ENCODE measurements at places on chromosomes 13 and 19. TPM values are rescaled to one million over a fixed set of nuclear protein-coding genes. Genes with fewer than 3 reads are reported as not detected.
A peak's percentile ranks its signal among the peaks of the same experiment; 100 is the strongest.

STOML3 gene
- not detected for total RNA-seq

FSD1 gene
- 8.8 TPM for total RNA-seq

SGCG gene
- total RNA-seq = 12.8 TPM

DNA sequence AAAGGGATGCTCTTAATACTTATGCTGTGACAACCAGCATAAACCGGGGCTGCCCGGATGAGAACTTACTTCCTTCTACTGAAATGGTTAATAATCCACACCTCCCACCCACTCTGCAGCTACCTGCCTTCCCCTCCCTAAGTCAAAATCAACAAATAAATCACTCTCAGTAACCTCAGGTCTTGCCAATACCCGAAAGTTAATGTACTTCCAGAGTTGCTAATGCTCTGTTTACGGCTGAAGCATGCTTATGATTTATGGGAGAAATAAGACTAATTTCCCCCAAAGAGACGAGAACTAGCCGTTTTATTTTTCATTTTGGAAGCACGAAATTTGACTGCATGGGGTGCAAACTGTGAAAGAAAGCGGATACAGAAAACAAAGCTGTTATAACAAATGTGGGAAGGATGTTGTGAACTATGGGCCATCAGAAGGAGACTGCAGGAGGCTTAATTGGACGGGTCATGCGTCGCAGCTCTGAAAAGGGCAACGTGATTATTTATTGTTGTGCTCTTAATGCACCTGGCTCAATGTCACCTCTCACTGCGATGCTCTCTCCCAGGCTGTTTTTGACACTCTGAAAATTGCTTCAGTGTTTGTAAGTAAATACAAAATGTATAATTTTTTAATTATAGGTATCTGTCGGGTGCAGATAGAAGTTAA lies 114.0 kb upstream of the SLC7A1 start:
- no peak overlapping the region for H3K4me3 ChIP-seq
- DNase-seq = no peak

DNA sequence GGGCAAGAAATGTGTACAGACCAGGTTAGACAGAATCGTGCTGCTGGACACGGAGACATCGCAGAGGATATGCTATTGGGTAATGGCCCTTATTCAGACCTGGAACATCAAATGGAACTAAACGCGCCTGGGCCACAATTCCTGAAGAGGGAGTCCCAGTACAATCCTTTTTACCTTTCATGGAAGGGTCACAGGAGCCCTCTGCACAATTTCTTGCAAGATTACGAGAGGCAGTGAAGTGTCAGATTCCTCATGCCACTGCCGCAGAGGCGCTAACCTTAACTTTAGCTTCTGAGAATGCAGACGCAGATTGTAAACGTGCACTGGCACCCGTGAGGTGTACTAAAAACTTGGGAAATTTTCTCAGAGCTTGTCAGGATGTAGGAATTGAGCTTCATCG lies 18.1 kb downstream of the CLEC4M start:
- no peaks in the 10 kb centered on the region for H3K4me1 ChIP-seq
- no peak overlapping the region for H3K27ac ChIP-seq
- H3K4me3 ChIP-seq = no peak overlapping the region
- DNase-seq = no peak

- H3K4me1 ChIP-seq = no peaks in the 10 kb centered on the region
- H3K4me3 ChIP-seq = no peak overlapping the region
- H3K36me3 ChIP-seq = no peaks in the 10 kb centered on the region
- no peak for DNase-seq
- no peaks in the 10 kb centered on the region for H3K27me3 ChIP-seq
Observed at GRCh38 chr13:91313581-91313980, 33.9 kb upstream of the MIR17HG start.

- peak overlapping the region; percentile 84 for H3K4me3 ChIP-seq
- no peaks in the 10 kb centered on the region for H3K36me3 ChIP-seq
- no peak for DNase-seq
- H3K27ac ChIP-seq = peak overlapping the region; percentile 91
Observed at GRCh38 chr19:1905863-1906375, 720 bp downstream of the ADAT3 start.

GRCh38 chr13:40813667-40814454 lies 24.4 kb downstream of the SLC25A15 start:
- no peak overlapping the region for H3K27ac ChIP-seq
- DNase-seq = no peak
- H3K4me3 ChIP-seq = no peak overlapping the region

DNA sequence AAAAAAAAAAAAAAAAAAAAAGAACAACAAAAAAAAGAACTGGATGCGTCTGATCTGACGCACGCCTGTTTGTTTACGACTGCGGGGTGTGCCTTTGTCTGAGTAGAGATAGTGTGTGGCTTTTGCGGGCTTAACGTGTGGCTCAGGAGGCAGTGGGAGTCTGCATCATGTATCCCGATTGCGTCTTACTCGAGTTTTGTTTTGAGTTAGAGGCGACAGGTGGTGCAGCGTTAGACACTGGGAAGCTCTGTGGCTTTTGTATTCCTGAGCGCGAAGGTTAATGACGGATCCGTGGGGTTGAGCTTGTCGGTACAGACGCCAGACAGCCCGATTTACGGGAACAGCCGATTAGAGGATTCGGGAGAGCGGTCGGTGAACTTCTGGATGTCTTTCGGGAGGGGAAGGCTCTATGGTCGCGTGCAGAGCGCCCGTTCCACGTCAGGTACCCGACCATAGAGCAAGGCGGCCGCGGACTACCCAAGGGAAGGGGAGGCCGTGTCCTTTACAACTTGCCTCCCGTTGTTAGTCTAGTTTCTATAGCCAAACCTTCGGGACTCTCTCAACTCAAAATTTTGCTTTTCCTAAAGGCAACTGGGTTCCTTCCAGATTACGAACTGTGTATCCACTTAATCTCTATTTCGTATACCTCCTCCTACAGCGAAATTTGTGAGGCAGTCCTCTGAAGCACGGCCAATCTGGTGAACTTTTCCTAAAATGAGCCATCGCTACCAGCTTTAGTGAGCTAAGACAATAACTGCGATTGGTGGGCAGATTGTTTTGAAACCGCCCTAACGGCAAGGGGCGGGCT lies 926 bp upstream of the HNRNPUL1 start:
- peaks cover 8% of the 10 kb centered on the region for H3K36me3 ChIP-seq
- no peaks in the 10 kb centered on the region for H3K27me3 ChIP-seq
- H3K4me1 ChIP-seq = peaks cover 43% of the 10 kb centered on the region
- H3K27ac ChIP-seq = peak overlapping the region; percentile 100
- no peak for DNase-seq

GRCh38 chr19:5865772-5866171 lies 4.6 kb downstream of the FUT5 start:
- H3K27ac ChIP-seq = no peak overlapping the region
- no peak for DNase-seq
- H3K36me3 ChIP-seq = no peaks in the 10 kb centered on the region
- peaks cover under 1% of the 10 kb centered on the region for H3K4me1 ChIP-seq
- peaks cover 13% of the 10 kb centered on the region for H3K27me3 ChIP-seq

DNA sequence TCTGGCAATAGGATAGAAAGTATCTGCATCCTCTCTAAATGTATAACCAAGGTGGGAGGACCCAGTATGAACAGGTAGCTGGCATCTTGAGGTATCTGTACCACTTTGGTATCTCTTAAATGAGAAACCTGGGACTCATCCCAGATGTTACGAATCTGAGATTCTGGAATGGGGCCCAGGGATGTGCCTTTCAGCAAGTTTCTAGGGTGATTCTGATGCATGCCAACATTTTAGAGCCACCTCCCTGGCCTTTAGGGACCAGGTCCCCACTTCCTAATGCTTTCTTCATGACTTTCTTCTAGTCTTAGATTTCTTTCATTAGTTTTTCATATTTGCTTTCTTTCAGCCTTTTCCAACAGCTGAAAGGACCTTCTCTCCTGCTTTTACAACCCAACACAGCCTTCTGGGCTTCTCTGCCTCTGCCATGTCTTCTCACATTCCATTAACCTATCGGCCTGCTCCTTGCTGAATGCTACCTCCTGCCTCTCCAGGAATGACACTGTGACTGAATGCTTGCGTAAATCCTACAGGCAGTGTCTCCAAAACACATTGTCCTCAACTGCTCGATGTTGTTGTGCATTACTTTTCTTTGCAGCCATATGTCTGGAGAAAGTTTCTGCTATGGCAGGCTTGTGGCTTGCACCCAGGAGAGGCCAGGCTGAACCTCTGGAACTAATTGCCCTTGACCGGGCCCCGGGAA lies 284.0 kb downstream of the DNAJC15 start:
- no peak for DNase-seq
- H3K36me3 ChIP-seq = no peaks in the 10 kb centered on the region
- no peak overlapping the region for H3K4me3 ChIP-seq

DNA sequence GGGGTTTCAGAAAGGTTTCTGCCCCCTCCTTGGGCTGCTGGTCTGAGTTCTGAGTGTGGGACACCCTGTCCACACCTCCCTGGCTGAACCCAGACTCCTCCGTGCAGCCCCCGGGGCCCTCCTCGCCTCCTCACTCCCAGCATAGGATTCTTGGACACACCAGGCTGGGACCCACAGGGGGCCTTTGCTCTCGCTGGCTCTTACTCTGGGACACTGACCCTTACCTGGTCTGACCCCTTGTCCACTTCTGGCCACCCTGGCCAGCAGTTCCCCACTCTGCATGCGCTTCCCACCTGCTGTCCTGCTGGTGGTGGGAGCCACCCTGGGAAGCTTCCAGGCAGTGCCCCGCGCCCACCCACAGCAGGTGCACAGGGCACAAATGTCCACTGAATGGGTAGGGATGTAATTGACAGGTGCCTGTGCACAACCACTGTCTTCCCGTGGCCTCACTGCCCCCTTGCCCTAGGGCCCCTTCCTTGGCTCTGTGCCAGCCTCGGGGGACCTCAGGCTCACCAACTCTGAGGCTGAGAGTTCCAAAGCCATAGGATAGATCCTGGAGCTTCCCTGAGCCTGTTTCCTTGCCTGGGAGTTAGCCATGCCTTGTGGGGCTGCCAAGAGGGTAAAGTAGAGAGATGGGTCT lies 7.0 kb upstream of the SLC25A42 start:
- H3K27ac ChIP-seq = no peak overlapping the region
- DNase-seq = no peak
- H3K27me3 ChIP-seq = no peaks in the 10 kb centered on the region
- peaks cover 2% of the 10 kb centered on the region for H3K4me1 ChIP-seq

DNA sequence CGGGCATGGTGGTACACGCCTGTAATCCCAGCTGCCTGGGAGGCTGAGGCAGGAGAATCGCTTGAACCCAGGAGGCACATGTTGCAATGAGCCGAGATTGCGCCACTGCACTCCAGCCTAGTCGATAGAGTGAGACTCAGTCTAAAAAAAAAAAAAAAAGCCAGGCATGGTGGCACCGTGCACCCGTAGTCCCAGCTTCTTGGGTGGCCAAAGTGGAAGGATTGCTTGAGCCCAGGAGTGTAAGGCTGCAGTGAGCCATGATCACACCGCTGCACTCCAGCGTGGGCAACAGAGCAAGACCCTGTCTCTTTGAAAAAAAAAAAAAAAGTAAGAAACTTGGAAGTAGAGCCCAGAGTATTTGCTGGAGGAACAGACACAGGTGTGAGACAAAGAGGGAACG lies 27.7 kb downstream of the CCDC8 start:
- H3K27me3 ChIP-seq = no peaks in the 10 kb centered on the region
- H3K27ac ChIP-seq = peak overlapping the region; percentile 22
- H3K36me3 ChIP-seq = peaks cover 57% of the 10 kb centered on the region
- peaks cover 12% of the 10 kb centered on the region for H3K4me1 ChIP-seq

GRCh38 chr13:21898945-21899344 lies 228.1 kb downstream of the FGF9 start:
- H3K4me1 ChIP-seq = peaks cover 46% of the 10 kb centered on the region
- DNase-seq = no peak

DNA sequence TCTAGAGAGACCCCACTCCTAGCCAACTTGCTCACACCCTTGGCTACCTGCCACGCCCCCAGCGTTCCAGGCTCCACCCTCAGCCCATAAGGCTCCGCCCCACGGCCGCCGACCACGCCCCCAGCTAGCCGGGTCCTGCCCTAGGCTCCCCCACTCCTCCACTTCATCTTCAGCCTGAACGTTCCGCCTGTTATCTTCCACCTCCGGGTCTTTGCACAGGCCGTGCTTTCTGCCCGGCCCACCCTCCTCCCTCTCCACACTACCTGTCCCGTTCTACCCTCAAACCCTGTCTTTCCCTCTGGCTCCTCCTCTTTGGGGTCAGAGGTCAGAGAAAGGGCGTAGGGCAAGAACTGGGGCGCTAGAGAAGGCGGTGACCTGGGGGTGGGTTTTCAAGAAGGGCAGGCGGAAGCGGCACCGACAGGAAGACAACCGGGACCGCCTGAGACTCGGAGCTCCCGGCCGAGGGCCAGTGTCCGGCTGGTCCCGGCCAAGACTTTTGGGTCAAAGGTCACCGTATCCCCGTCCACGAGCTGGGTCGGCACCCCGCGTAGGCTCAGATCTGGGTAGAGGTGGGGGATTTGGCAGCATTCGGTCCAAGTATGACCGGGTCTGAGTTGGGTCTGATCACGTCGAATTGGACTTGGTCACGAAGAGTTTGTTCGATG lies 2.2 kb downstream of the PDE4C start:
- H3K4me1 ChIP-seq = peaks cover 34% of the 10 kb centered on the region
- H3K36me3 ChIP-seq = no peaks in the 10 kb centered on the region
- no peak overlapping the region for H3K27ac ChIP-seq
- no peak for DNase-seq
- H3K27me3 ChIP-seq = peaks cover 8% of the 10 kb centered on the region
- H3K4me3 ChIP-seq = peak overlapping the region; percentile 73

DNA sequence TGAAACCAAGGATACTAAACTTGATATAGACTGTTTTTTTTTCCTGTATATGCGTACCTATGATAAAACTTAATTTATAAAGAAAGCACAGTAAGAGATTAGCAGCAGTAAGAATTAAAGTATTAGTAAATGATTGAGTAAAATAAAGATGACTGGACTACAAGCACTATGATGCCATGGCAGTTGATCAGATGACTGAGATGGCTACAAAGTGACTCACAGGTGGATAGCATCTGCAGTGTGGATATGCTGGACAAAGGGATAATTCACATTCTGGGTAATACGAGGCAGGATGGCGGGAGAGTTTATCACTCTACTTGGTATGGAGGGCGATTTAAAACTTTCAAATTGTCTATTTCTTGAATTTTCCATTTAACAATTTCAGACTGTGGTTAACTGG lies 11.8 kb downstream of the HTR2A start:
- no peak overlapping the region for H3K4me3 ChIP-seq
- peaks cover 30% of the 10 kb centered on the region for H3K27me3 ChIP-seq
- DNase-seq = no peak
